Right lobe of liver (tissue), 6 donors: ENCODE measurements at places on chromosomes 2 and 18.

DNA sequence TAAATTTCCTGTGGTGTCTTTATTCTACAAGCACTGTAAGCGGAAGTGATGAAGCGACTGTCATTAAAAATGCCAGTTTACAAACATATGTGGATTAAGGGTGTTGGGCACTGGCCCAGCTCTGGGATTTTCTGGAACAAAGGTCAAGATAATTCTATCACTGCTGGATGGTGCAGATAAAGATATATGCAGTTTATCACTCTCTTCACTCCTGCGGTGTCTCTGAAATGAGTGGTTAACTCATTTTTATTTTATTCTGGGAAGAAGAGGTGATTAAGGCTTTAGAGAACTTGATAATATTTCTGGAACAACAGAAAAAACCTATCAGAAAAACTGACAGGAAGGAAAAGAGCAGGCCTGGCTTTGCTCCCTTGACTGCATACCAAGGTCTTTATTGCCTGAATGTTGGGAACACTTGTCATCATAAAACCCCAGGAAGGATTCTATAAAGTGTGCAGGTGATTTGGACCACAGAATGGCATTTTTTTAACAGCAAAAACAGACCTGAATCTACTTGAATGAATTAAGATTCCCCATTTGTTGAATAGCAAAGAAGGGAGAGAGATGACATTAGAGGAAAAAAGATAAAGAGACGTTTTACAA is 32.4 kb downstream of the ABCB11 start:
- DNase-seq: no peak

- DNase-seq: no peak
Measured at GRCh38 chr2:68466361-68466777, 725 bp downstream of the FBXO48 start.

DNA sequence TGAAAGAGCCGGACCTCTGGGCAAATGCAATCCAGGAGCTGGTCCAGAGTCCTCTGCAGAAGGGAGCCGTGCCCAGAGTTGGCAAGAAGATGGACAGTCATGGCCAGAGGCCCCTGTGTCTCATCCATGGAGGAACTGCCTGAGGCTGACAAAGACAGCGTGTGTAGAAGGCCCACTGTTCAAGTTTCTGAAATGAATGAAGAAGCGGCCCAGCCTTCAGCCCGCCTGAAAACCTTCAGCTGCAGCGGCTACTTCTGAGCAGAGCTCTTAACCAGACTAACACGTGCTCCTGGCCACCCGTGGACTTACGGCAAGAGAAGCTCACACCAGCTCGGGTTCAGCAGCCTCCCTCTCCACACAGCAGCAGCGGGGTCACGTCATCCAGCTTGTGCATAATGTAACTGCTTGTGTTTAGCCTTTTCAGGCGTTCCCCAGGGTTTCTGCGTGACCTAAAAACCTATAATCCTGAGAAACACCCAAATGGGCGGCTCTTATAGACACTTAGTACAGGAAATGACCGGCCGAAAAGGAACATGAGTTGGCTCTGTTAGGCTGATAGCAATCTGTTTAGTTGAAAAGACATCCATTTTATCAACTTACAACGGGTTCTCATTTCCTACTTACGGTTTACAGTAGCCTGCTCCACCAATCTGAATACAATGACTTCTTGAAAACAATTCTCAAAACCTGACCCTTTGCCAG is at the start of gene FAM124B:
Gene FAM124B, minus strand, starts transcription at position 467 of the 702 bp plus-strand sequence. Its CDS starts 339 bp downstream, at position 128.
- DNase-seq: peak; percentile 55

GRCh38 chr2:240648650-240649275 is 23.5 kb downstream of the GPR35 start:
- DNase-seq: no peak

DNA sequence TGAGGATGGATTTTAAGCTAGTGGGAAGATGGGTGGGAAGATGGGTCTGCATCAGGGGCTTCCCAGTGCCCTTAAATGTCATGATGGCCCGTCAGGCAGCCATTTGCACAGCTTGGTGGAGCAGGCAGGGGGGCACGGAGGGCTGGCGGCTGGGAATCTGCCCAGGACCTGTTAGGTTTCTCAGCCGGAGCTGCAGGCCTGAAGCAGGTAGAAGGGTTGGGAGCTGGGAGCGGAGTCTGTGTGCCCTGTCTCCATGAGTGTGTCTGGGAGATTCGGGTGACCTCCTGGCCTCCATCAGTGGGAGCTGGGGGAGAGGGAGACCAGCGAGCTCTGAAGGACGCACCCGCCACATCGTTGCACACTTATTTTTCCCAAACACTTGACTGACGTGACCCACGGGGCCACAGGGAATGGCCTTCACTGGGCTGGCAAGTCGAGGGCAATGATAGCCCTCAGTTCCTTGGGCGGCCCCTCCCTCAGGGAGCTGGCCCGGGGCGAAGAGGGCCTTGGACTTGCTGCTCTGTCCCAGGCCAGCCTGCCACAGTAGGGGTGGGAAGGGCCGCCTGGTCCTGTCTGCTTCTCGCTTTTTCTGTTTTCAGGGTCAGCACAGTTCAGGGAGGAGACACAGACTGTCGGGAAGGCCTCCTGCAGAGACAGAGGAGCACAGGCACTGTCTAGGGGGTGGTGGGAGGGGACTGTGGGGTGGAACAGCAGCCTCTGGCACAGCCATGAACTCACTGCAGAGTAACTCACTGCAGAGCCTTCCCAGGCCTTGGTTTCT is 236.8 kb downstream of the ZBTB7C start:
- no peak for DNase-seq

DNA sequence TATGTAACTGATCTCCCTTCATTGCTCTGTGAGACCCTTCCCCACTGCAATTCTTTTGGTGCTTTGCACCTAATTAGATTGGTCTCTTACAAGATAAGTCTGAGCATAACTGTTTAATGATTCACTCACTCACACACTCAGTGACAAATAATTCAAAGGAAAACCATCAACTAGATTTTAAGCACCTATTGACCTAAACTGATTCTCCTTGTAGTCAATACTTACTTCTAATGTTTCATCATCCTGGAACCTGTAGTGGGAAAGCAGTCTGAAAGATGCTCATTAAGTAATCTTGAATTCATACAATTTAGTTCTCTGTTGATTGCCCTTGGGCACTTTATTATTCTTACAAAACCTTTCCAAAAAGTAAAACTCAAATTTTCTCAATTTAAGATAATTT is 74.3 kb upstream of the COL5A2 start:
- DNase-seq: no peak

DNA sequence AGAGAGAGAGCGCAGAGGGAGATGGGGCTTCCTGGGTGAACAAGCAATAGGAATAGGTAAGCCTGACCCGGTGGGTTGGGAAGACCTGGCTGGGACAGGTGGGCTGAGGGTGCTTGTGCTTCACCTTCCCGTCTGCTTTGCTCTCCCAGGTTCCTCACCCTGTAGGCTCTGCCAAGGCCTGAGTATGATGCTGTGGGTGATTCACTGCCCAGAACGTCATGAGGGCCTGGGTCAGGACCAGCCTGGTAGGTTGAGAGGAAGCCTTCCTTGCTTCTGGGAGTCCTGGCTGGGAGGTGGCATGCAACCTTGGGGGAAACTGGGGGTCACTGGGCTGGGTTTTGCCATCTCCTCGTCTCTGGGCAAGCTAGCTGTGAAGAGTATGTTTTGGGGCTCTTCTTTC is 220.2 kb upstream of the APCDD1 start:
- no peak for DNase-seq

DNA sequence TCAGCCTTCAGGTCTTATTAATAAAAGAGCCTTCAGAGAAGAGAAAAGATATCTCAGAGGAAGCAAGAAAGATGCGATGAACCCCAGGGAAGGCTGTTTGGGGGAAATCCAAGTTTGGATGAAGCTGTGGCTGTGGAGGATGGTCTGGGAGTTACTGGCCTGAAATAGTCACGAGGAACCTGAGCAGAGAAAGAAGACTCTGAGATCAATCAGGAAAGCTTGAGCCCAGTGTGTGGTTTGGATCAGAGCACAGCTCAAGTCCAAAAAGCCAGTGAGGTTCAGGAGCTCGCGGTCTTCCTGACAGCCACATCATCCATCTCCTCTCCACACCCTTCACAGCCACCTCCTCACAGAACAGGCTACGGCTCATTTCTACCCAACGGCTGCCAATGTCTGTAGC is 87.4 kb upstream of the SERPINE2 start:
- DNase-seq: no peak

GRCh38 chr2:65432227-65433190 is at the start of gene SPRED2:
Gene SPRED2, minus strand, starts transcription at chr2:65432599. Its CDS starts 612 bp downstream, at chr2:65431987.
- DNase-seq: peak; percentile 93

- no peak for DNase-seq
Measured at GRCh38 chr2:195515551-195515950, 141.5 kb upstream of the SLC39A10 start.

GRCh38 chr2:64157792-64158191 is 13.6 kb upstream of the PELI1 start:
- DNase-seq: no peak

DNA sequence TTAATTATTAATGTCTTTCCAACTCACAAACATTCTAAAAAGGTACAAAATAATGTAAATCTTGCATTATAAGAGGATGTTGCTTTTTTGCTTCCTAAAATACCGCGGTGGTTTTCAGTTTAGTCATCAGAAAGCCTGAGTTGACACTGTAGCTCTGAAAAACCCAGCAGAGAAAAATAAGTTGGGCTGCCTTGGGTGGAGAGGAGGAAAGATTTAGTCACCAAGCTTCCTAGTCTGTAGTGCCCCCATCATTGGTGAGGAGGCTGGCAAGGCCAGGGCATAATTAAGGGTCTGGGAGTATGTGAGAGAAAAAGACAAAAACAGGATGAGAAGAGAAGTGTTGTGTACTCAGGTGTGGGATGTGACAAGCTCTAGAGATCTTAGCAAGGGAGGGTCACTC is 5.7 kb downstream of the PTPRM start:
- no peak for DNase-seq

DNA sequence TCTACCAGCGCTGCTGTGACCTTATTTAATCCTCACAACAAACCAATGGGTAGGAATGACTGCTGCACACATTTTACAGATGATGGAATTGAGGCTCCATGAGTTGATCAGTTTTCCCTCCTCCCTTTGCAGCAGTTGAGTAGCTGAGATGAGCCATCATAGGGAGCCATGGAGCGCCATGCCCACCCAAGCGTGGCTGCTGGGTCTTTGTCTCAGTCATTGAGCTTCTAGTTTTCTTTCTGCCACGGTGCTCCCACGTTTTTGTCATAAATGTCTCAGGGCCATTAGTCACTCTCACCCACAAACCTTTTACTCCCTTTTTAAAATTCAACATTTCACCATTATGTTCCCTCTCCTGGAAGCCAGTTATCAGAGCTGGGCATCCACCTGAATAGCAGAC is 45.8 kb downstream of the TMEM17 start:
- DNase-seq: no peak

DNA sequence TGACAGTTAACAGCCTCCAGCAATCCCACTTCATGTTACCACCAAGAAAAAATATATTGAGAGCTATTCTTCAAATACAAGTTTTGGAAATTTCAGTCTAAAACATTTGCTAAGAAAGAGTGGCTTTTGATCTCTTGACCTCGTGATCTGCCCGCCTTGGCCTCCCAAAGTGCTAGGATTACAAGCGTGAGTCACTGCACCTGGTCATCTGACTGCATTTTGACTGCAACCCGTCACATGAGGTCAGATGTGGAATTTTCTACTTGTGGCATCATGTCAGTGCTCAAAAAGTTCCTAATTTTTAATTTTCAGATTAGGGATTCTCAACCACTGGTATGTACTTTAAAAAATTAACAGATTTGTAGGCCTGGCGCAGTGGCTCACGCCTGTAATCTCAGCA is 9.1 kb upstream of the CLK1 start:
- no peak for DNase-seq

- DNase-seq: no peak
Measured at GRCh38 chr18:33375829-33376228, 64.7 kb downstream of the CCDC178 start.

GRCh38 chr18:79405781-79406575 is 10.2 kb downstream of the NFATC1 start:
- DNase-seq: no peak

GRCh38 chr2:190888449-190888848 is 7.8 kb downstream of the GLS start:
- DNase-seq: no peak

DNA sequence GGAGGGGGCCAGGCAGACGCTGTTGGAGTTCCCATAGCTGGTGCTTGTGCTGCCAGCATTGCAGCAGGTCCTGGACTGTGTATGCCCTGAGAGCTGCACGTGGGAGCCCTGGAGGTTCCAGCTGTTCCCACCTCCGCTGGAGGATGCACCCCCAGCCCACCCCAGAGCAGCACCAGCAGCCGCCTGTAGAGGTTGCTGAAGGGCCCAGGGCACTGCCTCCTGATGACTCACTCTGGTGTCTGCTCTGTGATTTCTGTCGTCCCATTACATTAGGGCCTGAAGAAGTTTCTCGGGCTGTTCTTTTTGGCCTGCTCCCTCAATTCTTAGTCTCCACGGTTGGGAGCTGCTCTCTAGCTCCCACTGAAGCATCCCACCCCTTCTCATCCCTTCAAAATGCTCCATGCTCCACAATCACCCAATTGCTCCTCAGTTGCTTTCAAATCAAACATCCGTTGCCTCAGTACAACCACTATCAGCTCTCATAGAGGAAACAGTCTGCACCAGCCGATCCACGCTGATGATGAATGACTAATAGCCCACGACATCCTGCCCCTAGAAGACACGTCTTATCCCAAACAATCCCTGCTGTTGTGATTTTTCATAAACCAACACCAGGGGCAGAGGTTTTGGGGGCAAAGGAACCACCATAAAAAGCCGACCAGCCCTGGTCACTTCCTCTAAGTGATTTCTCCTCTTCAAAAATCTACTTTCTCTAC is 65.2 kb upstream of the RNF152 start:
- DNase-seq: no peak

DNA sequence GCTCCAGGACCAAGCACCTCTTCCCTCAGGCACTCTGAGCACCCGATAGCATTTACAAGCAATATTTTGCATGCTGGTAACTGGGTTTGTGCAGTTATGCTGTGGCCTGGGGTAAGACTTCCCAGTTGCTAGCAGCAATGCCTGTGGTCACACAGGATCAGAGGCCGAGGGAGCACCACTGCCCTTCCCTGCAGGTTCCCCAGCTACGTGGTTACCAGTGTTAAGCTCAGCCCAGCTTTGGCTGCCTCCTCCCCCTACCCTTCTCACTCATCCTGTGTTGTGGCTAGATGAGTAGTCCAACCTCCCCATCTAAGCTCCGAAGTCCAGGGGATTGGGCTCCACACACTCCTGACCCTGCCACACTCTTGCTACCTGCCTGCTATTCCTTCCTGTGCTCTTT is 141.1 kb downstream of the CELF4 start:
- DNase-seq: no peak

- DNase-seq: no peak
Measured at GRCh38 chr2:65064728-65065552, 8.7 kb downstream of the CEP68 start.

- DNase-seq: peak; percentile 67
Measured at GRCh38 chr2:231191896-231192872, 6.2 kb upstream of the ARMC9 start.

DNA sequence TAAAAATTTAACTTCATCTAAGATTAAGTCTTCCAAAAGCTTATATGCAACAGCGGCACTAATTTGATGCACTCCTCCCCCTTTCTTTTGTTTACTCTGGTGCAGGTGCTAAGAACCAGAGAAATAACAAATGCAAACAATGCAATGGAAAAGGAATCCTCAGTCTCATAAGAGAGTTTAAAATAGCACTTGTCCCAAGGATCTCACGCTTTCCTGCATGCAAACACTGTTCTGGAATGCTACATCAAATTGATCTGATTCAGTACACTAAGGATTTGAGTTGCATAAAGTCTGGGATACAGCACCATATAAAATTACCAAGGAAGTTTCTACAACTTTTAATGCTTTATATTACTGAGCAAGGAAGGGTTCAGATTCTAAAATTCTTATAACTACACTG is 50.5 kb downstream of the SEPTIN10 start:
- DNase-seq: no peak

GRCh38 chr2:25062511-25062917 is 20.6 kb downstream of the EFR3B start:
- DNase-seq: no peak

- DNase-seq: no peak
Measured at GRCh38 chr2:64141674-64142405, 2.4 kb downstream of the PELI1 start.
